Activated CD4-positive, alpha-beta T cell treated with anti-CD3 and anti-CD28 coated beads, Interleukin-2, amount 50 U/mL, for 4 hours (primary cell): ENCODE measurements at places on chromosomes 5 and 9.

- no peak for DNase-seq
Observed at GRCh38 chr5:96065685-96066385, 104.2 kb upstream of the ELL2 start.

GRCh38 chr9:93288341-93288740 is 104.4 kb downstream of the WNK2 start:
- no peak for DNase-seq

GRCh38 chr5:139657363-139658321 is 9.5 kb downstream of the CXXC5 start:
- DNase-seq, result no peak

DNA sequence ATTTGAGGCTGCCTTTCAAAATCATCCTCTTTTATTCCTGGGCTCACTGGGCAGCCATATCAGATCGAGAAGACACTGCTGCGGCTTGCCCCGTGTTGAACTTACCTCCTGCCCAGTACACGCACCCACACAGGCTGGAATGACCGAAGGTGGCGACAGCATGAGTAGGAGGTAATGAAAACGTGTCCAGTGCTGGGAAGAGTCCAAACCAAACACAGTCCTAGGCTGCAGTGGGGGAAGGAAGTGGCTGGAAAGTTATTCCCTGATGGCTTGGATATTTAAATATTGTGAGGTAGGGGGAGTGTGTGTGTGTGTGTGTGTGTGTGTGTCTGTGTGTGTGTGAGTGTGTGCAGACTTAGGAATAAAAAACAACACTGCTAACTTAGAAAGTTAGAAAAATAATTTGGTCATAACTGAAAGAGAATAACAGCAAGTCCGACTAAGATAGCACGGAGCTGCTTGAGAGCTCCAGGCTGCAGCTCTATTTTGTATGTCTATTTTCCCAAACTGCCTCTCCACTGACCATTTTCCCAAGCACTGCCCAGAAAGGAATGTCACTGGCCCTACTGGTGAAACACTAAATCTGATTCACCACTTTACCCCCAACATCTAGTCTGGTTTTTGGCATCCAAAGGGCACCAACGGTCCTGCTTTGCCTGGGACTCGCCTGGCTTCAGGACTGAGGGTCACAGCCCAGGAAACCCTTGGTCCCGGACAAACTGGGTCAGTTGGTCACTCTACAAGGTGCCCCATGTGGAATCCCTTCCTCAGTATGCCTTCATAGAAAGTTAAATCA is 41.2 kb downstream of the ANKH start:
- no peak for DNase-seq

GRCh38 chr5:135027697-135028615 is 6.1 kb downstream of the PITX1 start:
- DNase-seq, result no peak
